ENCODE measurements at places on chromosomes 7 and 10.
A peak's percentile ranks its signal among the peaks of the same experiment; 100 is the strongest.

DNA sequence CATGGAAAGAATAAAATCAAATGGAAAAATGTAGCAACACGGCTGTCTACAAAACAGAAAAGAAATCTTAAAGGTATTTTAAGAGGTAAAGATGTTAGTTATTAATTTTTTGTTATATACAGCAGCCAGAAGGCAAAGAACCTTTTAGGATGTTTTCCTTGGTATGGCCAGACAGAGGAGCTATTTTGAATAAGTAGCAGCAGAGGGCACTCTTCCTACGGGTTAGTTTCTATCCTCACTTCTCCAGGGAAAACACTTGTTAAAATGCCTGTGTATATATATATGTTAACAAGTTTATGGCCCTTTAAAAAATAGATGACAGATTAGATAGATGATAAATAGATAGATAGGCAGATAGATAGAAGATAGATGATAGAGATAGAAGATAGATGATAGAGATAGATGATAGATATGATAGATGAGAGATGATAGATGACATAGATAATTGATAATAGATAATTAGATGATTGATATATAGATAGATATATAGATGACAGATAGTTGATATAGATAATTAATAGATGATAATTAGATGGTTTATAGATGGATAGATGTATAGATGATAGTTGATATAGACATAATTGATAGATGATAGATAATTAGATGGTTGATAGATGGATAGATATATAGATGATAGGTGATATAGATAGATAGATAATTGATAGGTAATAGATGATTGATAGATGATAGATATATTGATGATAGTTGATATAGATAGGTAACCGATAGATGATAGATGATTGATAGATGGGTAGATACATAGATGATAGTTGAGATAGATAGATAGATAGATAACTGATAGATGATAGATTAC lies 57.8 kb upstream of the WIPF3 start:
- peak; percentile 88 for DNase-seq

DNA sequence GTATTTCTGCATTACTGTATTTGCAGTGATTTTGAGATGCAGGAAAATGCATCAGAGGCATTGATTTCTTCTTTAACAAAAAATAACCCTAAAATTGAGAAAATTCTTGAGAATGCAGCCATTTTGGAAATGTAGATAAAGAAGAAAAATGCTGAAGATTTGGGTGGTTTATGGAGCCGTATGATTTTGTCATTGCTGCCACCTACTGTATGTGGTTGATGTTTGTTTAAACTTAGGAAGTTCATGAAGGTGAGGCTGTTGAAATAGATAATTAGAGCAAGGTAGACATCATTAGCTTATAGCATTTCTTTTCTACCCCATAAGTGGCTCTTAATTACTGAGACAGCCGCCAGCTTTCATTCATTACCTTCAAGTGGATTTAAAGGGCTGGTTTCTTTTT lies 92.1 kb upstream of the SAMD8 start:
- peak; percentile 56 for DNase-seq

DNA sequence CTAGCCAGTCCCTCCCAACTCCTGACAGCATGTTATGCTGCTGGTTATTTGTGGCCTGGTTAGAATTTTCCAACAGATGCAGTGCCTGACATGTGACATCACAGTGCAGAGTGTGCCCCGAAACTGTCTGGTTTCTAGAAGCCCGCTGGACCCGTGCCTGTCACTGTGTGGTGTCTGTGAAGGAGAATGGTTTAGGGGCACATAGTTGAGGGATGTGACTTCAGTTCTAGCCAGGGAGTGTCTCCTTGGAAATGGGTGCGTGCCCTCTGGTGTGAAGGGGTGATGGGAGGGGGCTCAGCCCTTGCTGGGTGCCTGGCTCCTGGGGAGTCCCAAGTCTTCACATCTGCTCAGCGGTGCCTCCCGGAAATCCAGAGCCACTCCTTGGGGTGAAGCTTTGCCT lies 303.6 kb downstream of the GLRX3 start:
- DNase-seq: no peak

DNA sequence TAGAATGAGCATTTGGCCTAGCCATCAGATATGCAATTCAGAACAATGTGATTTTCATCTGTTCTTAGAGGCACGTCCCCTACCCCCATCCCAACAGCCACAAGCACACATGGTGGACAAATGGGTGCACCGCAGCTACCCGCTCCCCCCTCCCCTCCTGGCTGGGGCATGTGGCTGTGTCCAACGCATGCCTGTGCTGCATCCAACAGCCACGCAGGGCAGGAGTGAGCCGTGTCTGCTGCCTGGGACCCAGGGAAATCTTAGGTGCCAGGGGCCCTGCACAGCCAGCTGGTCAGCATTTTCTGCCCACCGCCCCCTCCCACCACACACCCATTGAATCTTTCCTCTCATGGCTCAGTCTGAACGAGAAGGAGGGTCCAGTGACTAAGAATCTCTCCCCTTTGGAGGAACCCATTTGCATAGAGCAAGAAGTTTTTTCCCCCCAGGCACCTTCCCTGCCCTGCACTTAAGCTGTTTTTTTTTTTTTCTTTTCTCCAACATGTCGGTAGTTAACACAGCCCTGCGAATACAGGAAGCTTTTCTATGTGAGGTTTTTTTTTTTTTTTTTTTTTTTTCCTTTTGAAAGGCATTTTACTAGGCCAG lies 138.9 kb downstream of the WDR11 start:
- no peak for DNase-seq

GRCh38 chr10:119493155-119493554 lies 49.4 kb downstream of the RGS10 start:
- no peak for DNase-seq

DNA sequence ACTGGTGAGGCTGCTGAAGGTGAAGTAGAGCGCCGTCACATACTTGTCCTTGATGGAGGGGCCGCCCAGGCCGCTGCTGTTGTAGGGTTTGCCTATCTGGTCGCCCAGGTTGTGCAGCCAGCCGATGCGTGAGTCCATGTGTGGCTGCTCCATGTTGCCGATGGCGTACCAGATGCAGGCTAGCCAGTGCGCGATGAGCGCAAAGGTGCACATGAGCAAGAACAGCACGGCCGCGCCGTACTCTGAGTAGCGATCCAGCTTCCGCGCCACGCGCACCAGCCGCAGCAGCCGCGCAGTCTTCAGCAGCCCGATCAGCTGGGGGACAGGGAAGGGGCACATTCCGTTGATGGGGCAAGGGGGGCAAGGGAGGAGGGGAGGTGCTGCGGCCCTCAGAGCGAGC lies 26.6 kb downstream of the KCNH2 start:
- no peak for DNase-seq

GRCh38 chr10:93255546-93255945 lies 181.9 kb downstream of the CYP26A1 start:
- DNase-seq: no peak

- no peak for DNase-seq
Measured at GRCh38 chr10:76903387-76903945, 734.1 kb downstream of the KCNMA1 start.

DNA sequence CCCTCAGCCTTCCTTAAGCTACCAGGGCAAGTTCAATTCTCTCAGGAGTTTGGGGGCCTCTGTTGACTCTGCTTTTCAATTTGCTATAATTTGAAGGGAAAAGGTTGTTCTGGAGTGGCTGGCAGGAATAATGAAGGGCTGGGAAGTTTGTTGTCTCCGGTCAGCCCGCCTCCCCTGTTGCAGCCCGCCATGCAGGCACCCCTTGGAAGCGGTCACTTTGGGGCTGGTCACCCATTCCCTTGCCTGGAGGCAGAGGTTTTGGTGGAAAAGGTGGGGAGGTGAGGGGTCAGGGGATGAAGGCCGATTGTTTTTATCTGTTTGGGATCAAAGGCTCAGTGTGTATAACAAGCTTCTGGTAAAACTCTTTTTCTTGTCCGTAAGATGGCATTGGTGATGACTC lies 79.1 kb downstream of the GRK5 start:
- no peak for DNase-seq

DNA sequence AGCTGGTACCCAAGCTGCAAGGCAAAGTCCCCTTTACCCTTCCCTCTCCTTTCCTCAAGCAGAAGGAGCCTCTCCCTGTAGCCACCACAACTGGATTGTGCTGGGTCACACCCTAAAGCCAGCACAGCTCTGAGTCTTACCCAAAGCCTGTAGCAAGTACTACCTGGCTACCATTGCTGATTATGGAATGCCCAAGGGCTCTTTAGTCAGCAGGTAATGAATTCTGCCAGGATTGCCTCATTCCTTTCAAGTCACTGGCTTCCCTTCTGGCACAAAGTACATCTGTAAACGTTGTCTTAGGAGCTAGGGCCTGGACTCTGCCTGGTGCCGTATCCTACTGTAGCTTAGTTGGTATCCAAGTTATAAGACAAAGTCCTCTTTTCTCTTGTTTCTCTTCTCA lies 52.0 kb downstream of the FAS start:
- DNase-seq: no peak

- DNase-seq: no peak
Measured at GRCh38 chr10:110772454-110773025, 99.2 kb upstream of the PDCD4 start.

- no peak for DNase-seq
Measured at GRCh38 chr10:51321980-51322379, 247.7 kb downstream of the PRKG1 start.

- no peak for DNase-seq
Measured at GRCh38 chr10:35340975-35341374, 4.7 kb downstream of the CCNY start.

- DNase-seq: no peak
Measured at GRCh38 chr7:113796557-113796956, 122.3 kb downstream of the PPP1R3A start.

- DNase-seq: peak; percentile 61
Measured at GRCh38 chr7:5526100-5526905, 102.7 kb upstream of the TNRC18 start.

DNA sequence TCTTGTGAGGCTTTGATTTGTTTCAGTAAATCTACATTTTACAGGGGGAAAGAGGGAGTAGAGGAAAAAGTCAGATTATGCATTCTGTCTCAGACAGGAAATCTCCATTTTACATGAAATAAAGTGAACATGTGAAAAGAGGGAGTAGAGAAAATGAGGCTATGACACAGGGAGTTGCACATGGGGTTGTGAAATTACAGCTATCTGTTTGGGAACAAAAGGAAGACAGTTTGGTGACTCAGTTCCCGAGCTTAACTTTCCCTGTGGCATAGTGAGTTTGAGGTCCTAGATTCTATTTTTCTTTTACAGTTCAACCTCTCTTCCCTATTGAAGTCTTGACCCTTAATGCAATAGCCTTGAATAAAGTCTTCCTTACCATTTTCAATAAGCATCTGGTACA lies 63.2 kb upstream of the AGR3 start:
- no peak for DNase-seq

DNA sequence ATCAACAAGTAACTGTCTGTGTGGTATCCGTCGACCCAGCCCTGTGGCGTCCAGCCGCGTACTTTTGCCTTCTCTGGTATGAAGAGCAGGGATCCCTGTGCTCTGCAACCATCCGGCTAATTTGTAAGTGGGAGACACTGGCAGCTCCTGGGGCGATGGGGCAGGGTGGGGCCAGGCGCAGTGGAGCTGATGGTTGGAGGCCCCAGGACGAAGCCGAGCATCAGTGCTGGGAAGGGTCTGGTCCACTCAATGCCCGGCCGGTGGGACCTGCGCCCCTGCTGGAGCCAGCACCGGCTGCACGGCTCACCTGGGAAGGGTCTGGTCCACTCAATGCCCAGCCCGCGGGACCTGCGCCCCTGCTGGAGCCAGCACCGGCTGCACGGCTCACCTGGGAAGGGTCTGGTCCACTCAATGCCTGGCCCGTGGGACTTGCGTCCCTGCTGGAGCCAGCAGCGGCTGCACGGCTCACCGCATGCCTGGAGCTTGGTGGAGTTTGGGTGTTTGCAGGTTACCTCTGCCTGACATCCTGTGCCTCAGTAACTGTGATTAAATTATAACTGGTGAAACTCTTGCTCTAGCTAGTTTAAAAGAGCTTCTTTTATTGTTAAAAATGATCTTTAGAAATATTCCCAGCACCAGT lies 96.1 kb downstream of the NKX6-2 start:
- DNase-seq: no peak

DNA sequence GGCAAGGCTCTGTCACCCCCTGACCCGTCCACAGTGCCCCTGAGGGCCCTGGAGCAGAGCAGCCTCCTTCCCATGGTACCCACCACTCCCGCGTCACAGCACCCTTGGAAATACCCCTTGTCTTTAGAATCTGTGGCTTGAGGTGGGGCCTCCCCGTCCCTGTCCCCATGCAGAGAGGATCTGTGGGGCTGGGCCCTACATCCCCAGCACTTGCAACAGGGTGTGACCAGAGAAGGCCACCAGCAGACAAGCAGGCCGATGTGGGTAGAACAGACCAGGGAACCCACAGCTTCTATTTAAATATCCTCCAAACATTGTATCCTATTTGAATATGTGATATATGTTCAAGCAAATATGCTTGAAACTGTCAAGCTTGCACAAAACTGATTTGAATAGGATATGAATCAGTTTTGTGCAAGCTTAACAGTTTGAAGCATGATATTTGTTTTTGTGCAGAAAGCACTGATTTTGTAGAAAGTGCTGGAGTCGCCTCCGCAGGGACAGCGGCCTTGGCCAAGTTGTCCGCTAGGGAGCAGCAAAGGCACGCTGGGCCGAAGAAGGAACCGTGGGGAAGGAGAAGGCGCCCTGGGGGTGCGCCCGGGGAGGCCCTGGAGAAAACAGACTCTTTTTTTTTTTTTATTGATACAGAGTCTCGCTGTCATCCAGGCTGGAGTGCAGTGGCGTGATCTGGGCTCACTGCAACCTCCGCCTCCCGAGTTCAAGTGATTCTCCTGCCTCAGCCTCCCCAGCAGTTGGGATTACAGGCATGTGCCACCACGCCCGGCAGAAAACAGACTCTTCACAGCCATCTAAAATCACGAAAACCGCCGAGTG lies 2.2 kb downstream of the CFAP46 start:
- DNase-seq: peak; percentile 53

GRCh38 chr10:132590752-132591121 lies 53.1 kb downstream of the INPP5A start:
- no peak for DNase-seq

GRCh38 chr7:150978126-150978789 lies at the start of gene KCNH2:
Gene KCNH2 (minus strand): TSS chr7:150978321. CDS start chr7:150977913, 408 bp downstream.
- DNase-seq: no peak

- DNase-seq: no peak
Measured at GRCh38 chr7:155754165-155754564, 58.1 kb downstream of the SHH start.

DNA sequence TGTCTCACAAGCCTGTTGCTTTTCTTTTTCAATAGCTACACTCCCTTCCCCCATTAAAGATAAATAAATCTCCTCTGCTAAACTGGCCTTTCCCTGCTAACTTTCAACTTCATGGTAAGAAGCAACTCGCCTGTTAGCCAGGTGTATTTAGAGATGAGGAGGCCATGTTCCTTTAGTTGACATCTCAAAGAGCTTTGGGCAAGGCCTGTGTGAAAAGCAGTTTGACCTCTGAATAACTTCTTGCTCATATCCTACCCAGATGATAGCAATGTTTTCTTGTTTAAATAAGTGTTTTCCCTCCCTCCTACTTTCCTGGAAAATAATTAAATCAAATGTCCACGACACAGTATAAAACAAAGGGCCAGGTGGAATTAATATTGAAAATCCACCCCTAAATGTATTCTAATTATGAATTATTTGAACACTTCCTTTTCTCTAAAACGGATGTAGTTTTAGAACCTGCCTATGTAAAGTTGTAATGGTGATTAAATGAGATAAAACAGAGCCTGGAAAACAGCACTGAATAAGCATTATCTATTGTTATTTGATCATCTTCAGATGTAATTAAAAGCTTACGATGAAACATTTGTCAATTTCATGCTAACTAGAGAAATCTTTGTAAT lies 78.5 kb downstream of the HGF start:
- DNase-seq: no peak

All from SK-MEL-5 (cell line).